Transverse colon (tissue), 4 donors: ENCODE measurements at places on chromosomes 2 and 18. TPM values are rescaled to one million over a fixed set of nuclear protein-coding genes. Genes with fewer than 3 reads are reported as not detected.

Gene CDK15
- 0.14 TPM for total RNA-seq

Gene SUPT7L
- 33.7 TPM for total RNA-seq

Gene CHRNA1
- 3.0 TPM for total RNA-seq

Gene SPDYA
- total RNA-seq: 1.8 TPM

Gene C2orf66
- total RNA-seq: not detected

Gene LCLAT1
- total RNA-seq: 10.9 TPM

Gene LDLRAD4
- 34.8 TPM for total RNA-seq

Gene INPP5D
- 15.7 TPM for total RNA-seq

Gene NEU4
- total RNA-seq: 195 TPM

GRCh38 chr2:155080373-155080772 lies 381.9 kb downstream of the KCNJ3 start:
- H3K27ac ChIP-seq: no peak overlapping the region
- H3K4me1 ChIP-seq: no peaks in the 10 kb centered on the region
- no peak overlapping the region for H3K4me3 ChIP-seq
- H3K36me3 ChIP-seq: no peaks in the 10 kb centered on the region
- no peaks in the 10 kb centered on the region for H3K27me3 ChIP-seq
- DNase-seq: no peak

DNA sequence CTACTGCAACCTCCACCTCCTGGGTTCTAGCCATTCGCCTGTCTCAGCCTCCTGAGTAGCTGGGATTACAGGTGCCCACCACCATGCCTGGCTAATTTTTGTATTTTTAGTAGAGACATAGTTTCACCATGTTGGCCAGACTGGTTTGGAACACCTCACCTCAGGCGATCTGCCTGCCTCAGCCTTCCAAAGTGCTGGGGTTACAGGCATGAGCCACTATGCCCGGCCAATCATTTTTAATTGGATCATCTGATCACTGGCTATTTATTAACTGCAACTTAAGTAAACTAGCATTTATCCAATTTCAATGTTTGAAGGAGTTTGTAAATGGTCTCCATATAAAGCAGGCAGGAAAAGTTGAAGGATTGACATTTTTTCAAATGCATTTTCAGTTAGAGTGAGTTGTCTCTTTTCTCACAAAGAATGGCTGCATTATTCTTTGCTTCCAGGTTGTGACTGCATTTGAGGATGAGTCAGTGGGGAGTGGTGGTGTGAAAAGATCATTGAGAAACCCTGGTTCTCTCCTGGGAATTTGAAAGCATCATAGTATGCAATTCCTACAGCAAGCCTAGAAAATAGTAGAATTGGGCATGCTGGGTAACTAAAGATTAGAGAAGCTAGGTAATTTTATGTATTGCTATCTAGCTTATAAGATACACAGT lies 431.1 kb upstream of the ZEB2 start:
- H3K27me3 ChIP-seq: no peaks in the 10 kb centered on the region
- H3K27ac ChIP-seq: no peak overlapping the region
- no peaks in the 10 kb centered on the region for H3K36me3 ChIP-seq
- peaks cover 9% of the 10 kb centered on the region for H3K4me1 ChIP-seq
- DNase-seq: no peak

- no peak for DNase-seq
- no peaks in the 10 kb centered on the region for H3K36me3 ChIP-seq
- peaks cover 32% of the 10 kb centered on the region for H3K4me1 ChIP-seq
- H3K27ac ChIP-seq: peak overlapping the region; percentile 94
Observed at GRCh38 chr2:170928036-170928823, 823 bp upstream of the GORASP2 start.

DNA sequence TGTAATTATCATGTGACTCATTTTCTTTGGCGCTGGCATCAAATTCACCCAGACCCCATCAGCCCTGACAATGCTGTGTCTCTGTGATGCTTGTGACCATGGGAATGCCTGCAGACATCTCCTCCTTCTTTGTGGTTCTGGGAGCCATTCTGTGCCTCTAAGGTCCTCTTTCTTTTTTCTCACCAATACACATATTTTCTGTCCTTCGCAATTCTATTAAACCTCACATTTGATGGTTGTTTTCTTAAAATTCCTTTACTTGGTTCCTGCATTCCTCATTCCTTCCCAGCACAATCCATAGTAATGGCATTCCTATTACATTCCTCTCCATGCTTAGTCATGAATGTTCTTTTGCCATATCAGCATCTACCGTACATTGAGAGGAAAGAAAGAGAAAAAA lies 375.3 kb downstream of the PIK3C3 start:
- no peak for DNase-seq
- no peaks in the 10 kb centered on the region for H3K36me3 ChIP-seq
- H3K4me3 ChIP-seq: no peak overlapping the region
- H3K27me3 ChIP-seq: no peaks in the 10 kb centered on the region

DNA sequence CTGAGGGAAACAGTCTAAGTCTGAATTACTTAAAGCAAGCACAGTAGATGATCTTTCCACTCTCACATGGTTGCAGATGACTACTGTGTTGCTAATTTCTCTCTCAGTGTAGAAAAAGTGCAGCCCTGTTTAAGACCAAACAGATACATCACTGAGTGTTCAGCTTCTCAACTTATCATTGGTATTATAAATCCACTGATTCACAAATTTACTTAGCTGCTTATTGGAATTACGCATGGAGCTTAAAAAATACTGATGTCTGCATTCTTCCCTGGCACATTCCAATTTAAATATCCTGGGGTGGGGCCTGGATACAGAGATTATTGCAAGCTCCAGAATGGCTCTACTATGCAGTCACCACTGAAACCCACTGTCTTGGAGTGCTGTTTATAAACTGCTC lies 411.2 kb downstream of the RND3 start:
- no peak for DNase-seq
- H3K4me3 ChIP-seq: no peak overlapping the region
- no peaks in the 10 kb centered on the region for H3K27me3 ChIP-seq
- H3K36me3 ChIP-seq: no peaks in the 10 kb centered on the region
- H3K4me1 ChIP-seq: no peaks in the 10 kb centered on the region

- no peaks in the 10 kb centered on the region for H3K36me3 ChIP-seq
- DNase-seq: no peak
- H3K27me3 ChIP-seq: no peaks in the 10 kb centered on the region
- no peak overlapping the region for H3K4me3 ChIP-seq
- H3K27ac ChIP-seq: no peak overlapping the region
Observed at GRCh38 chr2:112751451-112752197, 12.8 kb downstream of the CKAP2L start.

- H3K27ac ChIP-seq: no peak overlapping the region
- no peak for DNase-seq
- no peaks in the 10 kb centered on the region for H3K36me3 ChIP-seq
- no peak overlapping the region for H3K4me3 ChIP-seq
- peaks cover 6% of the 10 kb centered on the region for H3K4me1 ChIP-seq
- no peaks in the 10 kb centered on the region for H3K27me3 ChIP-seq
Observed at GRCh38 chr2:148298196-148298595, 277.3 kb downstream of the MBD5 start.

DNA sequence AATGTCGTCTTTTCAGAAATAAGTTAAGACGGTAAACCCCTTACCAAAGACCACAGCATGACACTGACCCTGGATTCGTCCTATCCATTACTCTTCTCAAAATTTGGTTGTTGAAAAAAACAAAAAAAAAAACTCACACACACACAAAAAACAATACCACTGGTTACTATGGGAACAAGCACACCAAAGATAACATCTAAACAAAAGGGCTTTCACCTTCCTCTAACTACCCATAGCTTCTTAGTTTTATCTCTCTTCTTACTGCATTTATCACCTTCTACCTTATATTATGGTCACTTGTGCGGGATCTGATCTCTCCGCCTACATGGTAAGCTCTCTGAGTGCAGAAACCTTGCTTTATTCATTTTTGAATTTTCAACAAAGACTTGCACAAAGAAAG lies 192.7 kb downstream of the STK39 start:
- H3K36me3 ChIP-seq: no peaks in the 10 kb centered on the region
- H3K27ac ChIP-seq: no peak overlapping the region

DNA sequence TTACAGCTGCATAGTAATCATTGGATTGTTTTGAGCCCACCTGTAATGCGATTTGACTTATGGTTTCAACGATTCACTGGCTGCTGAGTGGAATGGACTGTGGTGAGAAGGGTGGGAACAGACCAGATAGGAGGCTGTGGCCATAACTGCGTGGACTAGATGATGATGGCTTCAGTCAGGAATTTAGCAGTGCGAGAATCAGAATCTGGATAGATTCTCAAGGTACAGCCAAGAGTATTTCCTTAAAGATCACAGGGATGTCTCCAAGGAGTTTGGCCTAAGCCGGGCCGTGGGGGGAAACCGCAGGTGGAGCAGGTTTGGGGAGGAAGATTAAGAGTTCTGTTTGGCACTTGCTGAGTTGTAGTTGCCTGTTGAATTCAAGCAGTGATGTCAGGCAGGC lies 44.0 kb upstream of the CHMP1B start:
- H3K27me3 ChIP-seq: no peaks in the 10 kb centered on the region
- H3K4me1 ChIP-seq: no peaks in the 10 kb centered on the region
- DNase-seq: no peak
- no peak overlapping the region for H3K27ac ChIP-seq
- H3K4me3 ChIP-seq: no peak overlapping the region

DNA sequence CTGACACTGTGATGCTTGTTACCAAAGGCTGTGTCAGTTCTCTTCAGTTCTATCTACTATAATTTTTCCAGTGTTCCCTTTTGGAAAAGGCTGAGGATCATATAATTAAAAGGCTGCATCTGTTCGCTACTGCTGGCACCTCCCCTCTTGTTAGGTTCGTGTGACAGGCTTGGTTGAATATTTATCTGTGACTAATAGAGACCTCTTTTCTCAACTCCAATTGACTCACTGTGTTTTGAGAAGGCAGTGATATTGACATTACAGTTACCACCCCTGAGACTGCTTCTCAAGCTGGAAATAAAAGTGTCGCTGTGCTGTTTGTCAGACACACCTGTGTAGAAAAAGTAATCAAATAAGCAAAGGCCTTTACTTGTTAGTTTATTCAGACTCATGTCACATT lies 205.5 kb upstream of the KCNH7 start:
- H3K4me1 ChIP-seq: no peaks in the 10 kb centered on the region
- H3K4me3 ChIP-seq: no peak overlapping the region
- H3K27ac ChIP-seq: no peak overlapping the region
- no peaks in the 10 kb centered on the region for H3K36me3 ChIP-seq
- H3K27me3 ChIP-seq: no peaks in the 10 kb centered on the region

- H3K27ac ChIP-seq: no peak overlapping the region
- DNase-seq: no peak
- H3K4me1 ChIP-seq: no peaks in the 10 kb centered on the region
- no peak overlapping the region for H3K4me3 ChIP-seq
- no peaks in the 10 kb centered on the region for H3K36me3 ChIP-seq
- H3K27me3 ChIP-seq: no peaks in the 10 kb centered on the region
Observed at GRCh38 chr2:156625360-156626170, 189.4 kb downstream of the GPD2 start.

DNA sequence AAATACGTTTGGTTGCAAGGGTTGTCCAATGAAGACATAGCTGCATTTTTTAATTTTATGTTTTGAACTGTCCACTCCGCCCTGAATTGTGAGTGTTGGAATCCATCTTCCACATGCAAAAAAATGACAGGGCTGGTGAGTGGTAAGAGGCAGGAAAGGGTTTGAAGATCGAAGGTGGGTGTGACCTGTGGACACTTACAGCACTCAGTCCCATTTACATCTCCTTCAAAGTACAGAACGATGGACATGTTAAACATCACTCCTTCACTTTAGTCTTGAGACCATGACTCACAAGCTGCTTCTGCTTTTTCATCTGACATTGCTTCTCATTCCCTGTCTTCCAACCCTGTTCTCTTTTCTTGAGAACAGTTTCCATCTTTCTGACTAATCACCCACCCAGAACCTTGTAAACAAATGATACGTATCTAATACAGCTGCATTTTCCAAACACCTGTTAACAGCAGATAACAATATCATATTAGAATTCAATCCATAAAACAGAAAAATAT lies 179.3 kb downstream of the ZNF516 start:
- H3K4me1 ChIP-seq: no peaks in the 10 kb centered on the region
- DNase-seq: no peak
- no peak overlapping the region for H3K4me3 ChIP-seq
- no peaks in the 10 kb centered on the region for H3K27me3 ChIP-seq
